ENCODE measurements at places on chromosomes 2 and 18.
A peak's percentile ranks its signal among the peaks of the same experiment; 100 is the strongest.

DNA sequence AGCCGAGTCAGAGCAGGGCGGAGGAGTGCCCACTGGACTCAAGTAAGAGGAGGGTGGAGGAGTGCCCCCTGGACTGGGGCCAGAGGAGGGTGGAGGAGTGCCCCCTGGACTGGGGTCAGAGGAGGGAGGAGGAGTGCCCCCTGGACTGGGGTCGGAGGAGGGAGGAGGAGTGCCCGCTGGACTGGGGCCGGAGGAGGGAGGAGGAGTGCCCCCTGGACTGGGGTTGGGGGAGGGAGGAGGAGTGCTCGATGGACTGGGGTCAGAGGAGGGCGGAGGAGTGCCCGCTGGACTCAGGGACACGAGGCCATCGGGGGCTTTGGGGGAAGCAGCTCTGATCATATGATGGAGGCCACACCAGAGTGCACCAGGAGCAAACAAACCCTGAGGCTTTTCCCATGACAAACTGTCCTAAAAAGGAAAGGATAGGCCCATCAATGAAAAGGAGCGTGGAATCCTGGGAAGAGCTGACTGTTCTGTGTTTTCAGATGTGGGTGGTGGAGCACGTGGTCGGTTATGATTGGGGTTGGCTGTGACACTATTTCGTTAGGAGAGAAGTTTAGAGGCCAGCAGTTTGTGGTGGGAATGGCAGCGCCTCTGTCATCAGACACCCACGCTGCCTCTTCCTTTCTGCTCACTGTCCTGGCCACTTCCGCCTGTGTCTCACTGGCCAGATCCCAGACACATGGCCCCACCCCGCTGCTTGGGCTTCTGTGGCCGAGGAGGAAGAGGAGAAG, 24.5 kb upstream of the HPCAL1 start:
- peak; percentile 66 for DNase-seq

DNA sequence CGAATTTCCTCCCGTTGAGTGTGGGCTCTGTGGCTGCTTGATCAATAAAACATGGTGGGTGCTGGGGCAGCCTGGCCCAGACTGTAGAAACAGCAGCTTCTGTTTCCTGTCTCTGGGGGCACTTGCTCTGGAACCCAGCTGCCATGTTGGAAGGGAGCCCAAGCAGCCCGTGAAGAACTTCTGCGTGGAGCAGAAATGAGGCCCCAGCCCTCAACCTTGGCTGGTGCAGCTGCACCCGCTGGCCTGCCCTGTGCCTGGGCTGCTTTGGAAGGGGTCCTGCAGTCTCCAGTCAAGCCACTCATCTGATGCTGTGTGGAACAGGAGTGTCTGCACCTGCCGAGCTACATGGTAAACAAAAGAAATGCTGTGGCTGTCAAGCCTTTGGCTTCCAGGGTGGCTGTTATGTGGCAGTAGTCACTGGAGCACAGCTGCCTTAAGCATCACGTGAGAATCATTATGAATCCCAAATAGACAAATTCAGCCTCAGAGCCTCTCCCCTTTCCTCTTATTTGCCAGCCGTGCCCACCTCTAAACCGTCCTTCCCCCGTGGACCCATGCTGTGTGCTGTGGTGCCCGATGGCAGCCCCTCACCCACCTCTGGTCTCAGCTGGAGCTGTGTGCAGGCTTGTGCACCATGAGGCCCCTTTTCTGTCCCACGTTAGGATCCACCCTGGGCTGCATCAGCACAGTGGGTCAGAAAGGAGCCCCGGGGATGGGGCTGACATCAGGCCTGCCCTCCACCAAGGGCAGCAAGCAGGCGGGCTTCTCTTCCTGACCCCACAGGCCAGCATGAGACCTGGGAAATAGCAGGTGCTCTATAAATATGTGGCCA, 134.0 kb upstream of the HDAC4 start:
- DNase-seq = no peak

- no peak for DNase-seq
Measured at GRCh38 chr2:18487106-18487913, 73.1 kb downstream of the RDH14 start.

DNA sequence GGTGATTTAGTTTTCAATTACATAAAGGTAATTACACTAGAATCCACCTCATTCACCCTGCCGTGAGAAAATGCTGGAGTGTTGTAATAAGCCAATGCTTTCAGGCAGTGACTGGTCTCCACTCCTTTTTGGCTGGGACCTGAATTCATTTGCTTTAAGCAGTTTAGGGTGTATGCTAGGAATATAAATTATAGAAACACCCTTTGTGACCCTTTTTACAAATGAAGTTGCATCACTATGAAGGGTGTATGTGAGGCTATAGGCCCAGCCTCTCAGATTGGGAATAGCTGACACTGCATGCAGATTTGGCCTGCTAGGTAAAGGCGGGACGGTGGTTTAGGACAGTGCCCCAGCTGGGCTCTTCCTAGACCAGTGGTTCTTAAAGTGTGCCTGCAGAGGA, 50.8 kb upstream of the NFE2L2 start:
- DNase-seq = no peak

GRCh38 chr2:115542331-115542730, 1099.9 kb downstream of the DPP10 start:
- no peak for DNase-seq

- no peak for DNase-seq
Measured at GRCh38 chr2:235506291-235506996, 12.6 kb downstream of the AGAP1 start.

DNA sequence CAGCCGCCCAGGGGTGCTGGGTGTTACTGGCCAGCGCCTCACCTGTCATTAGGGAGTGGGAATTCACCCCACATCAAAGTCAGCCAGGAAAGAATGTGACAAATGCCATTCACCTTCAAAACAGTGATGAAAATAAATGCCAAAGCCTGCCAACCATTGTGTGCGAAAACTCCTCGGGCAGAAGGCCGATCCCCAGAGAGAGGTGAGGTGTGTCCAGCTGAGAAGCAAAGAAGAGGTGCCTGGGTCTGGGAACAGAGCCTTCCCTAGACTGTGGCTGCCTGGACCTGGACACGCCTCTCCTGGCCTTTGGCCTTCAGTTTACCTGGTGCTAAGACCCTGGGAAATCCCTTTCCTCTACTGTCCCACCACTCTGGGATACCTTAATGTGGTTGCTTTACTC, 142.7 kb downstream of the CYP26B1 start:
- DNase-seq = peak; percentile 8

DNA sequence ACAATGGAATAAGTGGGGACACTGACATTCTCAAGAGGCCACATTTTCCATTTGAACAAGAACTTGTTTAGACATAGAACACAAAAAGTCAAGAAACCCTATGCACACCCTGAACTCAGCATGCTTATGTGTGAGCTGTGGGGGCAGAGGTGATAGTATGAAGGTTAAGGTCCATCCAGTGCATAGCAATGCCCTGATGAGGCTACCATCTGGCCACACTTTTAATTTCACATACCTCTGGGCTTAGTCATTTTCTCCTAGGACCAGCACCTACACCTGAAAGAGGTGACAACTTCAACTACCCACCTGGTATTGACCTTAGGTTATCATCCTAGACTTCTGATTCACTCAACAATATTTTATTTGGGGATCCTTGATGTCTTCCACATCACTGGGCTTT, 139.8 kb downstream of the PIK3C3 start:
- DNase-seq = no peak

DNA sequence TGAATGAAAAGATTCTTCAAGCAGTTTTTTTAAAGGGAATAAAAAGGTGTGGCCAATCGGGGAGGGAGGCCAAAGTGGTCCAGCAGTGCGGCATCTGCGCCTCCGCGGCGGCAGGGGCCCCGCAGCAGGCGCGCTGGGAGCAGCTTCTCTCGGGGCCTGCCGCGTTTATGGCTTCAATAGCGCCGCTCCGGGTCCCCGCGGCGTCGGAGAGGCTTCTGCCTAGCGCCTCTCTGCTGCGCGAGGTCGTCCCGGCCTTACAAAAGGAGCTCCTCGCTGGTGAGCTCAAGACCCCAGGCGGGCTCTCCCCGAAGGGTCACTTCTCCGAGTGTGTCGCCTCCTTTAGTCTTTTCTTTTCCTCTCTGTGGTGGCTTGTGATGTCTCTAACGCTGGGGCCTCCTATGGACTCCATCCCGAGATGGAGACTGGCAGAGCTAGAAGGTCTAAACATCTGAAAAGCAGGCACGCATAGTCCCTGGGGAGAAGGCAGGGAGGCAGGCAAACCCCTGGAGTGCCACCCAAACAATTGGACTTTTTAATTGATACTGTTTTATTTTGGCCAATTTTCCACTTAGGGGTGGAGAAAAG, 67.1 kb downstream of the SUMO1 start:
- DNase-seq = peak; percentile 43

- peak; percentile 64 for DNase-seq
Measured at GRCh38 chr2:109143214-109144187, 14.5 kb downstream of the SH3RF3 start.

DNA sequence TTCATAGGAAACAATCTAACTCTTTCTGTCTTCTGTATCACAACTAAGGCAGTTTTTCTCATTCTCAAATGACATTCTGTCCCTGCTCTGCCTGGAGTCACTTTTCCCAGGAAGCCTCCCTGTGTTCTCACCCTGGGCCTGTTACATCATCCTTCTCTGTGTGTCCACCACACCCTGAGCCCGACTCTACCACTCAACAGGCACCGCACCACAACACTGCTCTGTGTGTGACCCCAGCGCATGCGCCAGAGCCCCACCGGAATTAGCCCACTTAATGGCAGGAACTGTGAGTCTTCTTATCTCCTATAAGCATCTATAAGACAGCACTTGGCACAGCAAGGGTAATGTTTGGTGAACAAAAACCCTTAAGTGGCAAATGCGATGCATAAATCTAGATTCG, 32.3 kb downstream of the TGFBRAP1 start:
- no peak for DNase-seq

DNA sequence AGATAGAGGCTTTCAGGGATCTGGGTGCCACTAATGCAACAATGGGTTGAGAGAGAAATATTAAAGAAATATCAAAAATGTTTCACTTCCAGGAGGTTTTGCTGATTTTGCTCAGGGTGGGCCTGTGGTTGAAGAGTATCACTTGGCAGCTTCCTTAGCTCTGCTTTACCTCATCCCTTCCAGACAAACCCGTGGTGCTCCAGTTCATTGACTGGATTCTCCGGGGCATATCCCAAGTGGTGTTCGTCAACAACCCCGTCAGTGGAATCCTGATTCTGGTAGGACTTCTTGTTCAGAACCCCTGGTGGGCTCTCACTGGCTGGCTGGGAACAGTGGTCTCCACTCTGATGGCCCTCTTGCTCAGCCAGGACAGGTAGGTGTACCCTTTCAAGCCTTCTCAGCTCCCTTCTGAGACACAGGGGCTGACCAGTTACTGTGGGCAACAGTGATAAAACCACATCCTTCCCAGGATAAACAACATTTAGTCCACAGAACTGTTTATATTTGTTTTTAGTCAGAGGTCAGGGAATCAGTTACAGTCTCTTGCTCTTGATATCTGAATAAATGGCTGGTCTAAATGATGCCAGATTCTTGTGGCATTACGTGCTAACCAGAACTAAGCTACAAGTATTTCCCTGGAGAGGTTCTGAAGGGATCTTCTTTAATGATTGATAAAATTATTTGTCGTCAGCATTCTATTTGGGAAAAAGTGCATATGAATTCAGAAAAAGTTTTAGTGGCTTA, 7.0 kb downstream of the SLC14A1 start:
- no peak for DNase-seq

DNA sequence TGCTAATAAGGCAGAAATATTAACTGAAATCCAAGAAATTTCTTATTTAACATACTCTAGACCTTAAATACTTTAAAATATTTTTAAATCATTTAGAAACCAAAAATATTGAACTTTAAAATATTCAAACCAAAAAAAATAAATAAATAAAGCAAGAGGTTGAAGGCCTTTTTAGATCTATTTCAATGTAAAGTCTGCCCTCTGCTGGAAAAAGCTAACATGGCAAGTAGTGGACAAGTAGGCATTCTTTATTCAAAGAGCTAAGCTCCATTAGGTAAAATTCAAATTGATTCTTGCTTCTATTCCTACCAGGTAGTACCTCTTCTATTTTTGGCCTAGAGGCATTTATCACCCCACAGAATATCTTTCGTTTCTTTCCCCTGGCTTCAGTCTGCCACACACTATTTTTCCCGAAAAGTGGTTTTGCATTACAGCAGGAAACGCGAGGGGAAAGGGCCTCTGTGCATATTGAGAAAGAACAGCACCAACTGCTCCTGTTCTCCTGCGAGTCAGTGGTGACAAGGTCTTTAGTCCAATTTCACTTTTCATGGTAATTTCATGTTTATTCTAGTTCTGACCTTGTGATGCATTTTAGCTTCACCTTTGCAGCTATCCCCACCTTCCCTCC, 20.4 kb downstream of the IFIH1 start:
- DNase-seq = no peak

DNA sequence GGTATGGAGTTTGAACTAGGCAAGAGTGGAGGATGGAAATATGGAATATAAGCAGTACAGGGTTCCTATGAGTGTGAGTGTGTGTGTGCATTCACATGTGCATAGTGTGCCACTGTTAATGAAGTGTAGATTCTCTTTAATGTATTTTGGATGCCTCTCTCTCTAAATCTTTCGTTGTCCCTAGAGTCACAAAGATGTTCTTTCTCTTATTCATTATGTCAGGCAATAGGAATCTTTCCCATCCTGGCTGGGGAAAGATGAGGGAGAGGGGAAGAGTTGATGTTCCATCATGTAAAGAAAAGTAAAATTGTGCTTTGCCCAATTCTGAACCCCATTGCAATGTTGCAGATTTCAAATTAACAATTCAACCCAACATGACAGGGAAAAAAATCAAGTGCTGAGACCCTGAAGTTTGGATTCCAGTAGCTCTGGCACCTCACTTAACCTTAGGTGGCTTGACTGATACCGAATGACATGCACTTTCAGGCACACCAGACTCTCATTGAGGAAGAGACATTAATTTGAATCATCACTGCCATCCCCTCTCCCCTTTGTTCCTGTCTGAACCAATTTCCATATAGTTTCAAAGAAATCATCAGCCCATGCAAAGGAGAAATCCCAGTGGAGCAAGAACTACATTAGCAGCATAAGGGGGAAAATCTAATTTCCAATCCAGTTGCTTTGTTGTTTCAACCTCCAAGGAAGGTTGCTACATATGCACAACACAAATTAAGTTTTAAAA, 28.0 kb downstream of the KLF7 start:
- DNase-seq = no peak

DNA sequence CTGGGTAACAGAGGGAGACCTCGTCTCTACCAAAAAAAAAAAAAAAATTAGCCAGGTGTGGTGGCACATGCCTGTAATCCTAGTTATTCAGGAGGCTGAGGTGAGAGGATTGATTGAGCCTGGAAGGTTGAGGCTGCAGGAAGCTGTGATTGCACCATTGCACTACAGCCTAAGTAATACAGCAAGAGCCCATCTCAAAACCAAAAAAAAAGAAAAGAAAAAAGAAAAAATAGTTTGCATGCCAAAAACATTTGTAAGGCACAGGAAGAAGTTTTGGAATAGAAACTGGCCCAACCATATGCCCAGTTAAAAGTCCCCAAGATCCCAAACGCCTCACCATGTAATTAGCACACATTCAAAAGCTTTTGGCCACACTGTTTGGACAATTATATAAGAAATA, 13.4 kb upstream of the ACOXL start:
- DNase-seq = no peak

- DNase-seq = no peak
Measured at GRCh38 chr2:232891621-232892071, 21.6 kb downstream of the SNORC start.

- DNase-seq = peak; percentile 43
Measured at GRCh38 chr2:224951723-224952481, 90.4 kb downstream of the DOCK10 start.

Data from GM13976 (cell line).